ENCODE measurements at places on chromosomes 2 and 18.

GRCh38 chr18:3245185-3245564, 2.4 kb upstream of the MYL12A start:
- no peak for DNase-seq

GRCh38 chr2:101329026-101329425, 20.5 kb upstream of the RNF149 start:
- DNase-seq: no peak

- DNase-seq: no peak
Measured at GRCh38 chr2:74010087-74010541, 25.4 kb downstream of the TET3 start.

DNA sequence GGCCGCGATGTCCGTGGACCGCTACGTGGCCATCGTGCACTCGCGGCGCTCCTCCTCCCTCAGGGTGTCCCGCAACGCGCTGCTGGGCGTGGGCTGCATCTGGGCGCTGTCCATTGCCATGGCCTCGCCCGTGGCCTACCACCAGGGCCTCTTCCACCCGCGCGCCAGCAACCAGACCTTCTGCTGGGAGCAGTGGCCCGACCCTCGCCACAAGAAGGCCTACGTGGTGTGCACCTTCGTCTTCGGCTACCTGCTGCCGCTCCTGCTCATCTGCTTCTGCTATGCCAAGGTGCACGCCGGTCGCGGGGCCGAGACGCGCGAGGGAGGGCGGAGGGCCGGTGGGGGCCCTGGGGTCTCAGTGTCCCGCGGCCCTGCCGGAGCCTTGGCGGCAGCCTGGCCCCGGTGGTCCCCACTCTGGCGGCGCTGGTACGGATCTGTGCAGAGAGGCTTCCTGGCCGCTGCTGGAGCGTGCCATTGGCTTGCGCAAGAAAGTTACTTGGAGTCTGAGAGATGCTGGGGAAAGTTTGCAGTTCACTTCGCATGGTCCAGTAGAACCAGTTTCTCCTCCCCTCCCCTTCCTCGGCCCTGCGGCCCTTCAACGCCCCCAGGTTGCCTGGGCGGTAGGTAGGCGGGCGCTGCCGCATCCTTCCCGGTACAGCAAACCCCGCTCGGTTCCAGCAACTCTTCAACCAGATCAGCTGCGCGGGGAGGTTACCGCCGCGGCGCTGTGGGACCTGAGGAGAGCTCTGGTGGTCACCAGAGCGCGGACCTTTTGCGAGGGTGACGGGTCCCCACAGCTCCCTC, 1.5 kb downstream of the GALR1 start:
- DNase-seq: no peak

DNA sequence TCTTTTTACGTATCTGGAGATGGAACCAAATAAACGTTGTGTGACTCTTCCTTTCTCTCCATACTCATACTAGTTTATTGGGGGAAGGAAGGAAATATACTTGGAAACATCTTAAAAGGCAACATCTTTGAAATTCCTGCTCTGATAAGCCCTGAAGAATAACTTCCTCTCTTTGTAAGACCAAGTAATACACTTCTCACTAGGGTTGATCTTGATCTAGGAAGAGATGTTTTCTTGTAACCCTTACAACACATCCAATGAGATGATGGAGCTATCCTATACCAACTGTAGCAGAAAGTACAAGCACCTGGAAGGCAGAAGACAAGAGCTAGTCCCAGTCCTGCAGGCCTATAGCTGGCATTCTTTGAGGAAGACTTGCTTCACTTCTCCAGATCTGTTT, 2.0 kb downstream of the ANKRD44 start:
- DNase-seq: no peak

DNA sequence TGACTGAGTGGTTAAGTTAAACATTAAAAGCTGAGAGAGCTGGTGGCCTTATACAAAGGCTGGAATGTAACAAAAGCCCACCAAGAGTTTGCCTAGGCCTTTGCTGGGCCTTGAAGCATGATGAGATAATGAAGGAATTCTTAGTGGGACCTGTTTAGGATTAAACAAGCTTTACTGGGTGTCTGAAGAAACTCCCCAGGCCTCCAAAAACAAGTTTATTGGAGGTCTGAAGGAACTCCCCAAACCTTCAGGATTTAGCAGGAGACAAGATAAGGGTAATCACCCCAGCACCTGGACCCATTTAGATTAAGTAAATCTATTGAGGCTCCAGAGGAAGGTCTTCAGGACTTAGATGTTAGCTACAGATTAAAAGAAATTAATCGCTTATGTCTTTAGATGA, 18.7 kb downstream of the PCARE start:
- no peak for DNase-seq

GRCh38 chr2:10787176-10787968, 25.2 kb downstream of the PDIA6 start:
- DNase-seq: no peak

- no peak for DNase-seq
Measured at GRCh38 chr2:111706481-111707001, 177.5 kb downstream of the ANAPC1 start.

- DNase-seq: no peak
Measured at GRCh38 chr2:33230195-33230594, 246.3 kb upstream of the RASGRP3 start.

GRCh38 chr2:15646661-15647060, 55.0 kb downstream of the DDX1 start:
- DNase-seq: no peak

- no peak for DNase-seq
Measured at GRCh38 chr2:237732070-237732469, 66.5 kb upstream of the RBM44 start.

GRCh38 chr2:133660510-133660909, 92.2 kb upstream of the NCKAP5 start:
- no peak for DNase-seq

DNA sequence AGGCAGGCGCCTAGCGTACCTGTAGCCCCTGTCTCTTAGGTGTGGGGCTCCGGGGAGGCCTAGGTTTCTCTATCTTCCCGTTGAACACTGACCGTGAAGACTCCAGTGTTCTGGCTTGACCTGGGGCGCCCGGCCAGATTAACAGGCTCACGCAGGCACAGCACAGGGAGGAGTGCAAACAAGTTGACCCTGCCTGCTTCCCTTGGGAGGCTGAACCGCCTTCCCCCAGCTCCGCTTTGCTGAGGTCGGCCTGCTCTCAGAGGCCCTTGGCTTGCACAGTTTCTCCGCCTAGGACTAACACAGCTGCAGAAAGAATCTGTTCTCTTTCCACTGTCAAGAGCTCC, 567 bp downstream of the PCYOX1 start:
- peak; percentile 13 for DNase-seq

DNA sequence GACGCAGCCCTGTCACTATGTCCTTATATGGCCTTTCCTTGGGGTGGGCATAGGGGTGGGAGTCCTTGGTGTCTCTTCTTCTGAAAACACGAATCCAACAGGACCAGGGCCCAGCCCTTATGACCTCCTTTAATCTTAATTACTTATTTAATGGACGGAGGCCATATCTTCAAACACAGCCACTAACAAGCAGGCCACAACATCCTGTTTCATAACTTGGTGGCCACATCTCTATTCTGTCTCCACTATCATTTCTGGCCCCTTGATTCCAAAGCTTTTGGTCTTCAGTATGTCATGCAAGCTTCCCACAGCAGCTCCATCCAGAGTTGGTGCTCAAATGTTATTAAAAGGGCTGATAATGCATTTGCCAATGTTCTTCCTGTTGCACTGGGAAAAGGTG, 287.3 kb upstream of the SMIM21 start:
- no peak for DNase-seq

DNA sequence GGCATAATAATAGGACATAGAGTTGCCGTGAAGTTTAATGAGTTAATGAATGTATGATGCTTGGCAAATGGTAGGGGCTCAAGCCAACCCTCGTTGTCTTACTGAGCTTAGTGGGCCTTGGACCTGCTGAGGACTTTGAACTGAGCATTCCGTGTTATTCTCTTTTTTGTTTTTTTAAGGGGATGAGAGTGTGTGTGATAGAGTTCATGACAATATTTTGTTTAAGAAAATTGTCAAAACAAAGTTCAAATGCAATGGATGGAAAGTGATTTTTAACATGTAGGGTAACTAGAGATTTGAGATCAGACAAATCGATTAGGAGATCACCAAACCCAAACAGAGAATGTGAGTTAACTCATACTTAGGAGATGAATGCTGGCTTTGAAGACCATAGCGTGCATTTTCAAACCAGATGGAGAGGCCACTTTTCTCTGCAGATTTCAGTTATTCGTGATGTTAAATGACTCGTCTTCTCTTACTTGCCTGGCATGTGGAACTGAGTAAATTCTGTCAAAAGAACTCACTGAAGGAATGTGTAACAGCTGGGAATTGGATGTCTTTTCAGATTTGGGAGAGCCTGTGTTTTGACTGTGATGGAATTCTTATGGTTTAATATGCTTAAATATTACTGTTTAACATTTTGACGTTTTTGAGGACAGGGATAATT, 88.7 kb downstream of the NEDD4L start:
- DNase-seq: peak; percentile 30

GRCh38 chr2:26679867-26680266, 12.7 kb upstream of the KCNK3 start:
- no peak for DNase-seq

DNA sequence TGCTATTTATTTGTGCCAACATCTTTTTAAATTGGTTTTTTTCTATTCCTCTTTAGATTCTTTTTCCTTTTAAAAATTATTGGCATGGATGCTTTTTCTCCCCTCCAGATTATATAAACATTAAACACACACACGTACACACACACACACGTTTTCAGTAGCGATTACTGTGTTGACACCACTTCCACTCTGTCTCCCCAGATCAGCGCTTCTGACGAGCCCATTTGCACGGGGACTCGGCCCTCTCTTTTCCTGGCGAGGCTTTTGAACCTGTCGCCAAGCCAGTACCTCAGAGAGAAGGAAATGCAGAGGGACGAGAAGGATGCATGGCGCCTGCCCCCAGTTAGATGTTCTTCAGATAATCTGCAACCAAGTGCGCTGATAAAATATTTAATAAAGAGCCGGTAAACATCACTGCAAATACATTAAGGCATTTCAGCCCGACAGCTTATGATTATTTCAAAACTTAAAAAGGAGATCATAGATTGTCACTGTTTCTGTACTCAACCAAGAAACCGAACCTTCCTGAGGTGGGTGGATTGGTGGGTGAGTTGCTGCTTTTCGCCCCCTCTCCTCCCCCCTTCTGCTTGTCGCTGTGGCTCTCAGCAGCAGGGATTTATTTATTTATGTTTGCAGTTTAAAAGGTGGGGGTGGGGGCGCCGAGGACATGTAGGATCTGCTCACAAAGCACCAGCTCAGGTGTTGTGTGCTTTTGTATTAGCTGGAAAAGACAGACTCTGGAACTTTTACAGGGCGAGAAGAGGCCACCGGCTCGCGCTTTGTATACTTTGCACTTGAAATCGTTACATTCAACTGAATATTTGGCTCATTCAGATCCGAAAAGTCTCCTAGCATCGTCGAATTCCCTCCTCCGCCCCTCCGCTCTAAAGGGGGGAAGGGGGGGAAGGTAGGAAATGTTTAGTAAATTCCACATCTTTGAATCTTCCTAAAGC, 787 bp upstream of the TBR1 start:
- DNase-seq: no peak

DNA sequence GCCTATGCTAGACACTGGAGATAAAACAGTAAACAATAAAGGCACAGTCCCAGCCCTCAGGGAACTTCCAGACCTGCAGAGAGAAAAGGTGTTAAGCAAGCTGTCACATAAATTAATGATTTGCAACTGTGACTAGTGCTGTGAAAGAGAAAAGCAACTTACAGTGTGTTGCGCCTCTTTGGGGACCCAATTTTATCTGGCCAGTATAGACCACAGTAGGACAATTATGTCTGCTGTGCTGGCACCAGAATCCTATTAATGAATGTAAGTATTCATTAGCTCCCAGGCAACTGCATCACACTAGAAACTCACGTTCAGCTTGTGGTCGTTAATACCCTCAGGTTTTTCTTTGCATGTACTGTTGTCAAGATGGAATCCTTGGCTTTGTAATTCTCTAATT, 55.3 kb upstream of the CHST9 start:
- DNase-seq: no peak

DNA sequence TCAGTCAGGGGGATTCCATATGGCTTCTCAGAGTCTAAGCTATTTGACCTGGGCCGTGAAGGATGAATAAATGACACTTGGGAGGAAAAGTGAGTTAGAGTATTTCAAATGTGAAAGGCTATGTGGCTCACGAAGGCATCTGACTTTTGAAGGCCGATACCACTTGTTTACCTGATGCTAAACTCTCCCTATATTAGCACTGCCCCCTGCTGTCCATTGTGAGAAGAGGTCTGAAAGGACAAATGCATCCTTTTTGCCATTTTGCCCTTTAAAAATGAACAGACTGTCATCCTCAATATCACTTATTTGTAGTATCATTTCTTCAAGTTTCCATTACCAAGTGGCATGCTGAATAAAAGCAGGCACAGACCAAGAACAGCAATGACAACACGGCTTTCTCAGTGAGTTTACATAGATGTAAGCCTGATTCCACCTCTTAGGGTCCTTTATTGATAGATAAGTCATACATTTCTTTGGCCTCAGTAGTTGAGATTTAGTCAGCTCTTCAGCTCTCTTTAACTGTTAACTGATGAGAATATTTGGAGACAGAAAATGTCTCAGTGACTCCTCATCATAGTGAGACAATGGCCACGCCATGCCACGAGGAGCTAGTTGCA, 40.1 kb downstream of the DOCK10 start:
- DNase-seq: peak; percentile 75

DNA sequence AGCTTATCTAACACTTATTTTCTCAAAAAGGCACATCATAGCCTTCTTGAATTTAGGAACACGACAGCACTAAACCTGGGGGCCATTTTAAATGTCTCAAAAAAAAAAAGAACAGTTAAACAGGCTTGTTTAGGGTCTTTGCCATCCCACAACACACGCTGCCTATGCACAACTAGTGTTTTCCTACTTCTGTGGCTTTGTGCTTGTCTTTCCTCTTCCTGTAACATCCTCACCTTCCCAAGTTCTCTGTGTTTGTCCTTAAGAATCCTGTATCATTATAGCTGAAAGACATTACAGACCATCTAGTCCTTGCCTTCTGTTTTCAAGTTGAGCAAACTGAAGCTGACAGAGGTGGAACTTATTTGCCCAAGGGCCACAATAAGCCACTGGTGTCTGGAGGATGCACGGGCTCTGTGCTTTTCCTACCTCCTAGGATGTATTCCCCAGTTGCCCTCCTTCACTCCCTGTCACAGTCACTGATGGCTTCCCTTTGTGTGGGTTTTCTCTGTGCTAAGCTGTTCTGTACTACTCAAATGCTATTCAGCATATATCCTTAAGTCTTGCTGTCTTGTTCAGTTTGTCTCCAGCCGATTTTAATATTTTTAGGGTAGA, 22.6 kb downstream of the SNRPD1 start:
- no peak for DNase-seq

- DNase-seq: peak; percentile 75
Measured at GRCh38 chr2:152062125-152063091, 36.4 kb downstream of the CACNB4 start.

DNA sequence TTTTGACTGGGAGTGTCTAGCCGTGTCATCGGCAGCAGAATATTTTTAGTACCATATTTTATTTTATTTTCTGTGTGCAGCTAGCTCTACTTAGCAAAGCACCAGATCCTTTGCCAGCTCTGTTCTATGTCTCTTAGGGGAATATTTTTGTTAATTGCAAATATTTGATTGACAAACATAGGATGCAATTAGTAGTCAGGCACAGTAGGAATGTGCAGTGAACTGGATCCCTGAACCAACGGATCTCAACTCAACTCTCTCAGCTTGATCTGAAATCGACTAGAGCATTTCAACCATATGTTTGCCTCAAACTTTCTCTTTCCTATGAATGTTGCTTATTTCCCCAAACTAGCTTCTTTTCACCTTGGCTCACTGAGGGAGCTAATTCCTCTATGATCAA, 998.0 kb upstream of the FANCL start:
- DNase-seq: no peak

- no peak for DNase-seq
Measured at GRCh38 chr2:113876503-113877387, 13.1 kb upstream of the ACTR3 start.

GRCh38 chr2:136251885-136252585, 134.1 kb upstream of the CXCR4 start:
- no peak for DNase-seq
